ENCODE measurements at places on chromosomes 7 and 10.

DNA sequence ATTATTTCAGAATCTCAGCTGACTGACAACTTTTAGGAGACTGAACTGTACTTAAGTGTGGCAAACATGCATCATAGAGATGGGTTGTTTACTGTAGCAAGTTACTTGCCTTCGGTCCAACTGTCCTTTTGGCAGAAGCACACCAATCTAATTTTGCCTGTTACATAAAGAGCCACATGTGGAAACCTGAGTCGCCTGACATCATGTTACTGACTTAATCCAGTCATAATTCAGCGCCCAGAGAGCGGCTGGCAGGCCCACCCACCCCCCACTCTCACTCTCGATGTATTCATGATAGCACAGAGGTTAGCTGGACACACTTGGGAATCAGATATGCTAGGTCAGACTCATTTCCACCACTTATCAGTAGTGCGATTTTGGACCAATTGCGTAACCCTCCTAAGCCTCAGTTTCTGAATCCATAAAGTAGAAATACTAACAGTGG lies 57.3 kb upstream of the CAPZA2 start:
- DNase-seq, result no peak

DNA sequence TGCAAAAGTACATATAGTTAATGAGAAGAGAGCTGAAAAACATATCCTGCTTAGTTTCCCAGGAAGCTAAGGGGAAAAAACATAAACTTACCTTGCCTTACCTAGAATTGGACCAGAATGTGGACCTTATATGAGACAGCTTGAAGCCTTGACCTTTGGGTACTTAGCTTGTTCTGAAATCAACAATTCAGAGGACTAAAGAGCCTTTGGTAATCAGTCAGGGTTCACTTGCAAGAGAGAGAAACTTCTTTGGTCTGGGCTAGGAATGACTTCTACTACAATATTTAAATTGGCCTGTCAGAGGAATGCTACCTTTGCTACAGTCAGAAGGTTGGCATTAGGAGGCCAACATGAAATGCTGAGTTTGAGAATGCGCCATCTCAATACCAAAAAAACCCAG lies 24.9 kb downstream of the SAMD8 start:
- DNase-seq, result no peak

DNA sequence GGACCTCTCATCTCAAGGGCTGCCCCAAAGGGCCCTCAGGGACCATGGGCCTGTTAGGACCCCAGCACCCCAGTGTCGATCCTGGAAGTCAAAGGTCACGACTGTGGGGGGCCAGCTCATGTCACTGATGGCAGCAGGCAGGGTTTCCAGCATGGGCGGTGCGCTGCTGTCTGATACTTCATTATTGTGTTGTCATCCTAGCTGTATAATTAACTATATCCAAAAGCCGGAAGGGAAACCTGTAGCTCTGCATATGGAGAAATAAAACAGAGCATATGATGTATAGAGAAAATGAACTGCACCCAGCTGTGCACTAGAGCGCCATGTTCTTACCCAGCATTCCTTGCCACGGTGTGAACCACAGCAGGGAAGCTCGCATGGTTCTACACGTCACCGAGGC lies 196.3 kb downstream of the EBF3 start:
- DNase-seq, result no peak

DNA sequence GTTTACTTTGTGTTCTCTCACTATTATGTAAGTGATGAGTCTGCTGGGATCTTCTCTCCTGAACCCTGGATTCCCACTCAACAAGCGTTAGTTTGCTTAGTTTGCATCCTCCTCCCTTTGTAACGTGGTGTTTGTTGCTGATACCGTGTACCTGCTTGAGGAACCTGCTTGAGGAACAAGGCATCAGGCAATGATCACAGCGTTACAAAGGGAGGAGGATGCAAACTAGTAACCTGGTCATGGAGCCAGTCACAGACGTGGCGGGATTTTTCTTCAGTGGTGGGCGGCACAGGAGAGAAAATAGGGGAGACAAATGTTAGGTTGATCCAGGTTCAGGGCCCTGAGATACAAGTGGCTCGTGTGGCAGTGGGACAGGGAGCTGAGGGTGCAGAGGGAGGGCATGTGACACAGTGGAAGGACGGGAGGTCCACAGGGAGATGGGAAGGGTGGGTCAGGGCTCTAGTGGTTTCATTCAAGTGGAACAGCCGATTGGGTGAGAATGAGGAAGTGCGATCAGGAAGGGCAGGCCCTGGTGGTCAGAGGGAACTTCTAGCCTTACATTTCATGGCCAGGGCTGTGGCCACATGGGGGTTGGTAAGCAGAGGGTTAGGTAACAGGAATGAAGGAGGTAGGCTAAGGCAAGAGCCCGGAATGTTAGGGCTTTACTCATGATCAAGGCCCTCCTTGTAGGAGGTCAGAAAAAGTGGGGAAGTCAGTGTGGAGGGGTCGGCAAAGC lies 38.0 kb downstream of the SNX10 start:
- no peak for DNase-seq

GRCh38 chr10:15714847-15715246 lies 4.9 kb downstream of the ITGA8 start:
- no peak for DNase-seq

- DNase-seq, result no peak
These were observed 66.1 kb upstream of the STK17A start for GRCh38 chr7:43516581-43517342.

GRCh38 chr10:29794776-29795611 lies 160.2 kb upstream of the SVIL start:
- no peak for DNase-seq

DNA sequence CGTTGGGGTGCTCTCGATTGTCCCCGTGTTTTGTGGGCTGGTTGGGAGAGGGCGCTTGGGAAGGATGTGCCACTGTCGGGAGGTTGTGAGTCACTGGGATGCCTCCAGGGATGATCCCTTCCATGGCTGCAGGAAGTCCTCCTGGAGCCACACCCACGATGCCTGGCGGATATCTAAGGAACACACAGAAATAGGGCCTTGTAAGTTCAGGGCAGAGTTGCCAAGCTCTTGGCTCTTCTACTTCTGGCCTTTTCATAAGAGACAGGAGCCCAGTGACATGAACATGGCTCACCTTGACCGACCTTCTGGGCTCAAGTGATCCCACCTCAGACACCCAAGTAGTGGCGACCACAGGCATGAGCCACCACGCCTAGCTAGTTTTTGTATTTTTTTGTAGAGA lies 47.6 kb downstream of the ZRANB1 start:
- no peak for DNase-seq

DNA sequence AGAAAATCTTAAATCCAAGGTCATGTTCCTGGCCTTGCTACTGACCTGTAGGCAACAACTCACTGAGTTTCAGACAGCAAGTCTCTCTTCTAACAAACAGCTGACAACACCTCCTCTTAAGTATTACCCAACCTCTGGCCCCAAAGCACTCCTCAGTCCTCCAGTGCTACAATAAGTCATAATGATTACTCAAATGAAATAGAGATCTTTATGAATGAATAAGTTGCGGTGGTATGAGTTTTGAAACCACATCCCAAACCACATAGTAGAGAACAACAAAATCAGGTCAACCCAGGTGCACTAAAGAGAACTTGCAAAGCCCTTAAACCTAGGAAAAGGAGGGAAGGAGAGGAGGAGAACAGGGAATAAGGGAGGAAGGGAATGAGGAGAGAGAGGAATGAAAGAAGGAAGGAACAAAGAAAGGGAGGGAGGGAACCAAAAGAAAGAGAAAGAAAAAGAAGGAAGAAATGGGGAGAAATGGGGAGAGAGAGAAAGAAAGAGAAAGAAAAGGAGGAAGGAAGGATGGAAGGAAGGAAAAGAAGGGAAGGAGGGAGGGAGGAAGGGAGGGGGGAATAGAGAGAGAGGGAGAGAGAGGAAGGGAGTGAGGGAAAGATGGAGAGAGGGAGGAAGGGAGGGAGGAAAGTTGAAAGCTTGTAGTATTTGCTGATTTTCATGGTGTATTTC lies 142.8 kb upstream of the CALCR start:
- DNase-seq, result no peak

GRCh38 chr10:68601501-68602265 lies 41.5 kb downstream of the TET1 start:
- no peak for DNase-seq

DNA sequence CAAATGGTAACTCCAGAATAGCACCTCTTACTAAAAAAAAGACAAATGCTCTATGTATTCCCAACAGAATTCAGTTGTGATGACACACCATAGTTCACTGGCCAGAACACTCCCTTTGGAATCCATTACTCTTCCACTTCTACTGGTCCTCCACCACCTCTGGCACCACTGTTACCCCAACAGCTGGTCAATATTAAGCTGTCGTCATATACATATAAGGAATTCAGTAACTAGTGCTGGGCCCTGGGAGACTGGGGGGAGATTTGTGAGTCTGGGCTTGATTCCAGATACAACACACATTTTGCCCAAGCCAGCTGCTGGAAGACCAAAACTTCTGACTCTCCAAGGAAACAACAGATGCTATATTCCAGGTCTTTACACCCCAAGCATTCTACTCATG lies 26.0 kb upstream of the ITGA8 start:
- no peak for DNase-seq

DNA sequence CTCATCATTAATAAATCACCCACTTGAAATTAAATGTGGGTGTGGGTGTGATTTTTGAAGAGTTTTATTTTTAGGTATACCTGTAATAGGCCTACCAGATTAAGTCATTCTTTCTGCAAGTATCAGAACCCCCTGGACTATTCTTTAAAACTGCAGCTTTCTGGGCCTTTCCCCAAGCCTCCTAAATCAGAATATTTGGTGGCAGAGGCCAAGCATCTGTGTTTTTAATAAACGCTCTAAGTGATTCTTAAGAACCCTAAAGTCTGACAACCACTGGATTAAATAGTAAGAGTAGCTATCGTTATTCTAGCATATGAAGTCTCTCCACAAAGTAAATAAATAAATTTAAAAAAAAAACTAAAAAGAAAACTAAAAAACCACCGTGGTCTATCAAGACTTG lies 703.0 kb upstream of the NRP1 start:
- DNase-seq, result no peak

- DNase-seq, result no peak
These were observed 63.6 kb downstream of the GPR37 start for GRCh38 chr7:124701955-124702354.

GRCh38 chr10:132543916-132544743 lies 6.5 kb downstream of the INPP5A start:
- no peak for DNase-seq

DNA sequence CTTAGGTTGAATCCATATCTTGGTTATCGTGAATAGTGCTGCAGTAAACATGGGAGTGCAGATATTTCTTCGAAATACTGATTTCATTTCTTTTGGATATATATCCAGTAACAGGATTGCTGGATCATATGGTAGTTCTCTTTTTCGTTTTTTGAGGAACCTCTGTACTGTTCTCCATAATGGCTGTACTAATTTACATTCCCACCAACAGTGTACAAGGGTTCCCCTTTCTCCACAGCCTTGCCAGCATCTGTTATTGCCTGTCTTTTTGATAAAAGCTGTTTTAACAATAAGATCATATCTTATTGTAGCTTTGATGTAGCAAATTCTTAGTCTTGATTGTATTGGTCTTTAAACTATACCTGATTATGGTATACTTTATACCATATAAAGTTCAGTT lies 45.3 kb downstream of the ZNRF2 start:
- DNase-seq, result no peak

DNA sequence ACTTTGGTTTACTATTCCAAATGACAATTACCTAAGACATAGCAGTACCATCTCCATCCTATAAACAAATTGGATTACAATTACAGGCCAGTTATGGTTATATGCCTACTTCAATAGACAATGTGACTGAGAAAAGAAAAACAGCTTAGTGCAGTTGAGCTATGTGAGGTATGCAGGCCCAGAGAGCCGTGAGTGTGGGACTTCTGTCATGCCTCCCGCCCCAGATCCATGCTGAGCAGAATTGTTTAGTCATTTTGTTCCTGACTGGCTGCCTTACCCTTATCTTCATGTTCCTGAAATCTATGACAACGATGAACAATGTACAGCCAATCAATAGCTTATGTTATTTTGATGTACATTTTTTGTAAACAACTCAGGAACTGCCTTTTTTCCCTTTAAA lies 21.7 kb downstream of the LARP4B start:
- DNase-seq, result no peak
